HCT116 (cell line): ENCODE measurements at places on chromosomes 2 and 18. TPM values are rescaled to one million over a fixed set of nuclear protein-coding genes. Genes with fewer than 3 reads are reported as not detected.

VIT gene
- not detected for total RNA-seq

SLC38A11 gene
- total RNA-seq, result not detected

FRZB gene
- 0.49 TPM for total RNA-seq

SLC25A12 gene
- 16.0 TPM for total RNA-seq

RIT2 gene
- not detected for total RNA-seq

IL36B gene
- total RNA-seq, result not detected

EML4 gene
- total RNA-seq, result 53.5 TPM

CLASP1 gene
- total RNA-seq, result 41.9 TPM

GKN2 gene
- total RNA-seq, result not detected

FAP gene
- total RNA-seq, result not detected

AQP12A gene
- not detected for total RNA-seq

GRCh38 chr2:230879271-230879882 is 14.6 kb downstream of the ITM2C start:
- H3K36me3 ChIP-seq, result peaks cover 12% of the 10 kb centered on the region; the same call in 1 of the 2 replicates
- H3K4me3 ChIP-seq, result no peak overlapping the region
- no peaks in the 10 kb centered on the region for H3K4me1 ChIP-seq
- DNase-seq, result no peak

GRCh38 chr2:2850859-2851258 is 519.8 kb upstream of the MYT1L start:
- no peak overlapping the region for H3K27ac ChIP-seq
- DNase-seq, result no peak
- no peaks in the 10 kb centered on the region; the same call in 1 of the 2 replicates for H3K27me3 ChIP-seq
- peaks cover 12% of the 10 kb centered on the region; the same call in 1 of the 2 replicates for H3K4me1 ChIP-seq

GRCh38 chr2:231297108-231297908 is 98.2 kb upstream of the B3GNT7 start:
- DNase-seq, result peak; percentile 10
- no peaks in the 10 kb centered on the region for H3K4me1 ChIP-seq
- H3K36me3 ChIP-seq, result no peaks in the 10 kb centered on the region
- H3K27ac ChIP-seq, result no peak overlapping the region
- H3K27me3 ChIP-seq, result no peaks in the 10 kb centered on the region

DNA sequence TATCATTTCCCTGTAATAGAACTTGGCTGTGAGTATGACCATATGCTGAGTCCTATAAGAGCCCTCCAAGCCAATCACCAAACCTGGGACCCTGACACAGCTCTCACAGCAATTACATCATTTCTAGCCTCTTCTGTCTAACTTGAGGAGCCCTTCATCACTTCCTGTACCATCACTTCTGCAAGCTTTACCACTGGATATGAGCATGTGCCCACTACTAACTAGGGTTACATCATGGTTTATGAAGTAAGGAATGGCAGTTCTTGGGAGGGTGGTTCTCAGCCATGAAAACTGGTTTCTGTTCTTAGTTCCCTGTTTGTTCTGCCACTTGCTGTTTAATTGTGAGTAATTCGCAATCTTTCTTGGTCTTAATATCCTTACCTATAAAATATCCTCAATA is 31.0 kb upstream of the EPB41L3 start:
- H3K36me3 ChIP-seq, result no peaks in the 10 kb centered on the region
- no peak overlapping the region for H3K27ac ChIP-seq
- H3K4me3 ChIP-seq, result no peak overlapping the region
- no peaks in the 10 kb centered on the region for H3K4me1 ChIP-seq

GRCh38 chr18:14748496-14748895 is 524 bp downstream of the ANKRD30B start:
- H3K36me3 ChIP-seq, result no peaks in the 10 kb centered on the region
- no peaks in the 10 kb centered on the region for H3K4me1 ChIP-seq
- no peaks in the 10 kb centered on the region for H3K27me3 ChIP-seq
- H3K27ac ChIP-seq, result no peak overlapping the region
- DNase-seq, result no peak

- no peaks in the 10 kb centered on the region for H3K36me3 ChIP-seq
Measured at GRCh38 chr2:186575302-186575701, 14.6 kb upstream of the ITGAV start.

DNA sequence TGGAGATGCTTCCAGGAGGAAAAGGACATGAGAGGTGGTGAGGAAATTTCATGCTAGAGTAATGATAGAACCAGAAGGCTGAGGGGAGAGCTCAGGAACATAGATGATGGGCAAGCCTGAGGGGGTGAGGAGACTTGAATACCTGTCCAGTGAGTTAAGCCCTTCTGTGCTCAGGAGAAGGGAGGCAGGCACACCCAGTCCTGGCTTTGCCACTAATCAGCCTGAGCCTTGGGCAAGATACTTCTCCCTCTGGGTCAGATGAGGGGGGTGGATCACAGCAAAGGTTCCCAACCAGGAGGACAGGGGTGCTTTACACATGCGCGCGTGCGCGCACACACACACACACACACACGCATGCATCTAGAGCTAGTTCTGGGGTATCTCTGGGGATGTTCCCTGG is 151.6 kb upstream of the MSH6 start:
- H3K36me3 ChIP-seq, result no peaks in the 10 kb centered on the region
- H3K4me1 ChIP-seq, result peaks cover 14% of the 10 kb centered on the region
- H3K4me3 ChIP-seq, result no peak overlapping the region

GRCh38 chr2:206527153-206527552 is 83.8 kb downstream of the ADAM23 start:
- no peaks in the 10 kb centered on the region for H3K36me3 ChIP-seq
- H3K4me1 ChIP-seq, result no peaks in the 10 kb centered on the region
- no peak for DNase-seq
- no peaks in the 10 kb centered on the region for H3K27me3 ChIP-seq

- no peak overlapping the region for H3K4me3 ChIP-seq
- DNase-seq, result no peak
- H3K27ac ChIP-seq, result no peak overlapping the region
- H3K27me3 ChIP-seq, result no peaks in the 10 kb centered on the region
Measured at GRCh38 chr18:60804415-60804814, 431.8 kb upstream of the MC4R start.

DNA sequence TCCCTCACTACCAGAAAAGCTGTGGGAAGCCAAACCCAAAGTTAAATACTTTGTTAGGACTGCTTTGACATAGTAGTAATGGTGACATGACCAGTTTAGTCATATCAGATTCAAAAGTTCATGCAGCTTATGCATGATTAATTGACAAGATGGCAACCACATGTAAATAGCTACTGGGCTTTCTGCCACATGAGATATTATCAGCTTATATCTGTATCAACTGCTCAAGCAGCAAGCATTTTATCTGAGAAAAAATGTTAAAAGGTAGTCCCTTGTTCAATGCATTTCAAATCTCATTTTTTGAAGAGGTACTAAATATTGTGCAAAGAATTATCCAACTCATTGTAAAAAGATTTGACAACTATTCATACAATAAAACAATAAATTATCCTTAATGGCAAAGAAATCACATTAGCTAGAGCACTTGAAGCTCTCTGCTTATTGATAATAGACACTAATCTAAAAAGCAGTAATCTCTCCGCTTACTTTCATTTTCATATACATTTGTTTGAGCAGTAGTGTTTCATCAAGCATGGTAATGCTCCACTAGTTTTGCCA is 993.6 kb upstream of the NXPH2 start:
- H3K27ac ChIP-seq, result no peak overlapping the region
- H3K4me3 ChIP-seq, result no peak overlapping the region
- H3K27me3 ChIP-seq, result no peaks in the 10 kb centered on the region
- no peak for DNase-seq
- H3K36me3 ChIP-seq, result no peaks in the 10 kb centered on the region
- H3K4me1 ChIP-seq, result no peaks in the 10 kb centered on the region

DNA sequence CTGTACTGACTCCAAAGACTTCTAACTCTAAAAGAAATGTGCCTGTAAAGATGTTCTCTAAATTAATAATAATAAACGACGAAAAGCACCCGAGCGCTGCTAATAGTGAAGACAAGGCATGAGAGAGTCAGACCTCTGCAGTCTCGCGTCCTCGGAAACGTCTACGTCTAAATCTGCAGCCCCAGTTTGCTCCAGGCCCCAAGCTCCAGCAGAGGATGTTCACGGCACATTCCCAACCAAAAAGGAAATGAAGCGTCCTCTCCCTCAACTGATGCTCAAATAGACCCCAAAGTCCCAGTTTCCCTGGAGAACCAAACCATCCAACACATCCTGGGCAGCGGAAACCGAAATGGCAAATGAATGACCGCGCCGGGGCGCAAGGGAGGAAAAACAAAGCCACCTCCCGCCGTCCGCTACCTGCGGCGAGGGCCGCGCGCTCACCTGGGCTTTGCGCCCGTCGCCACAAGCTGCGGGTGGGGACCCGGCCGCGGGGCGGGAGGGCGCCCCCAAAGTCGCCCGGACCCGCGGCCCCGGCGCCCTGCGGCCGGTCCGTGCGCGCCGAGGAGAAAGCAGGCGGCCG is 47.1 kb upstream of the CCDC150 start:
- peaks cover 6% of the 10 kb centered on the region; the same call in 1 of the 2 replicates for H3K4me1 ChIP-seq
- no peak for DNase-seq
- peak overlapping the region; percentile 55 for H3K27ac ChIP-seq
- no peaks in the 10 kb centered on the region for H3K36me3 ChIP-seq
- H3K27me3 ChIP-seq, result no peaks in the 10 kb centered on the region

GRCh38 chr2:47741637-47742036 is 41.3 kb upstream of the MSH6 start:
- DNase-seq, result no peak
- H3K27ac ChIP-seq, result no peak overlapping the region
- no peaks in the 10 kb centered on the region for H3K27me3 ChIP-seq
- no peaks in the 10 kb centered on the region for H3K4me1 ChIP-seq

DNA sequence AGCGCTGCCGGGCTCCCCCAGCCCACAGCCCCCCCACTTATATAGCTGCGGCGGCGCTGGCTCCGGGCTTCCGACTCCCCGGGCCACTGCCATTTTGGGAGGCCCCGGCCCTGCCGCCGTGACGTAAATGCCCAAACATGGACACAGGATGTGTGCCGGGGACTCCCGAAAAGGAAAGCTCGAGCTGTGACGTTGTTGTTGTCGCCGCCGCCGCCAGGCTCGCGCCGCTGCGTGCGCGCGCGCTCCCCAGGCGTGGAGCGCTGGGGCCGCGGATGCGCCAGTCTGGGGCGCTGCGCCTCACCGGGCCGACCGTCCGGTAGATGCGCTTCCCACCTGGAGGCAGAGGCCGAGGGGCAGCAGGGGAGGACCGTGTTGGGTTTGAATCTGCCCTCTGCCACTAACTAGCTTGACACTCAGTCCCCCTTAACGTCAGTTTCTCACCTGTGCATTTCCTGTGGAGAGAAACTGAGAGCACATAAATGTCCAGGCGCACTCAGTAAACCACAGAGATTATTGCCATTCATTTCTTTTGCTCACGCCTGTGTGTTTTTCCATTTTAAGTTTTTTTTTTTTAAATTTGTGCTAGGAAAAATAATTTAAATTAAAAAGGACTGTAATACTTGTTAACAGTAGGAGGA is at the start of gene EGR4:
Gene EGR4, minus strand, starts transcription at position 15 of the 638 bp plus-strand sequence. CDS start 231 bp downstream, outside the sequence.
- no peak within 1 kb of the TSS for H3K27ac ChIP-seq
- H3K4me3 ChIP-seq, result peak within 1 kb of the TSS; percentile 34
- DNase-seq, result peak; percentile 64
- peaks cover 24% of the 10 kb centered on the region for H3K4me1 ChIP-seq
- H3K27me3 ChIP-seq, result peaks cover 17% of the 10 kb centered on the region; the same call in 1 of the 2 replicates
- no peaks in the 10 kb centered on the region for H3K36me3 ChIP-seq

- no peak for DNase-seq
- H3K36me3 ChIP-seq, result no peaks in the 10 kb centered on the region
- no peaks in the 10 kb centered on the region for H3K4me1 ChIP-seq
- H3K27ac ChIP-seq, result no peak overlapping the region
- H3K4me3 ChIP-seq, result no peak overlapping the region
Measured at GRCh38 chr2:102294802-102295489, 16.4 kb upstream of the IL1RL1 start.

GRCh38 chr2:14235667-14236066 is 396.9 kb upstream of the LRATD1 start:
- no peak overlapping the region for H3K27ac ChIP-seq
- DNase-seq, result no peak
- H3K27me3 ChIP-seq, result no peaks in the 10 kb centered on the region
- H3K36me3 ChIP-seq, result no peaks in the 10 kb centered on the region
- H3K4me1 ChIP-seq, result no peaks in the 10 kb centered on the region
- H3K4me3 ChIP-seq, result no peak overlapping the region

- H3K27ac ChIP-seq, result no peak overlapping the region
- DNase-seq, result no peak
- no peaks in the 10 kb centered on the region for H3K27me3 ChIP-seq
- no peak overlapping the region for H3K4me3 ChIP-seq
Measured at GRCh38 chr2:219752726-219753125, 125.3 kb downstream of the SLC4A3 start.

DNA sequence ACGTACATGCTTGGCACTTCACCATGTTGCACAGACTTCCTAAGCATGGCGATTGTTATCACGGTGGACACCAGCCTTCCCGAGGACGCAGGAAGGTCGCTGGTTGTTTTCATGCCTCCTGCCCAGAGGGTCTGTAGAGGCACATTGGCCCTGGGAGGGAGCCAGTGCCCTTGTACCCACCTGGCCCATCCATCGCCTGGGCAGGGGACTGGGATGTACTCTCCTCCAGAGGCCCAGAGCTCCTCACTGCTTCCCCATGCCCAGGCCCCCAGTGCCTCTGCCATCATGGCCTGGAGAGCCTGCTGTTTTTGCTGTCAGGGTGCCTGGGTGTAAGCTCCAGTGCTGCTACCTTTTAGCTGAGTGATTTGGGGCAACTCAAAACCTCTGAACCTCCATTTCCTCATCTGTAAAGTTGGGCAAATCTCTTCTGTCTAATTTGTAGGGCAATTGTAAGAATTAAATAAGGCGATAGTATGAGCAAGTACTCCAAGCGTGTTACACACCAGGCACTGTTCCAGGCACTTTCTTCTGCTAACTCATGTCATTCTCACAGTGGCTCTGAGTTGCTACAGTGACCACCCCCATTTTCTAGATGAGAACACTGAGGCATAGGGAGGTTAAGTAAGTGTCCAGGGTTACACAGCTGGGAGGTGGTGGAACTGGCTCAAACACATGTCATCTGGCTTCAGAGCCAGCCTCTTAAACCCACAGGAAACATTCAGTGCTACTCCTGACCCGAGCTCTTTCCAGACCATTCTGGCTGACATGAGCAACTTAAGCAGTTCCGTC is 45.3 kb downstream of the GREB1 start:
- no peaks in the 10 kb centered on the region for H3K27me3 ChIP-seq
- no peaks in the 10 kb centered on the region for H3K36me3 ChIP-seq
- H3K4me3 ChIP-seq, result no peak overlapping the region
- no peak for DNase-seq
- peaks cover 4% of the 10 kb centered on the region for H3K4me1 ChIP-seq

GRCh38 chr2:148616662-148617061 is 27.9 kb upstream of the EPC2 start:
- no peaks in the 10 kb centered on the region for H3K36me3 ChIP-seq
- no peak overlapping the region for H3K27ac ChIP-seq
- no peak for DNase-seq
